ENCODE measurements at places on chromosomes 12 and 14.

DNA sequence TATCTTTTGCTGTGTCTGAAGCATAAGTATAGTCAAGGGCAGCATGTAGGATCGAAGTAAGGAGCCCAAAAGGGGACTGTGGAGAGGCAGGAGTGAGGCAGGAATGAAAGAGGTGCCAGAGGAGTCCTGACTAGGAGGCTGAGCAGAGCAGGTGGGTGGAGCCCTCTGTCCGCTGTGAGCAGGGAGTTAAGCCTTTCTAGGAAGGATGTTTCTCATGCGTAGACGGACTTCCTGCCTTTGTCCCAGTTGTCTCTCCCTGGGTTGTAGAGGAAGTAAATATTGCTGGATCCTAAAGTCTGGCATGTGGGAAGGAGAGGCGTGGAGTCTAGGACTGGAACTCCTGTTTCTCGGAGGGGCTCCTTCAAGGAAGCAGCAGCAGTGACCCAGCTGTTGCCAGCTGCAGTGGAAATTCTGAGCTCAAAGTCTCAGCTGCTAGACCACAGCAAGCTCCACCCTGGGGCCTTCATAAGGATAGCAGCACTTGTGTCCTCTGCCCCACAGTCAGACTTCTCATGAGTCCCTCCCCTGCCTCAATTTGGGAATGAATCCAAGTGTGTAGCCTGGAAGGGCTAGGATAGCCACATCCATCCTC is 44.0 kb downstream of the RBMS2 start:
- no peak for DNase-seq

GRCh38 chr12:97630875-97631274 is 168.3 kb downstream of the RMST start:
- DNase-seq, result no peak

- no peak for DNase-seq
These were observed 1.1 kb upstream of the HOMEZ start for GRCh38 chr14:23286902-23287479.

DNA sequence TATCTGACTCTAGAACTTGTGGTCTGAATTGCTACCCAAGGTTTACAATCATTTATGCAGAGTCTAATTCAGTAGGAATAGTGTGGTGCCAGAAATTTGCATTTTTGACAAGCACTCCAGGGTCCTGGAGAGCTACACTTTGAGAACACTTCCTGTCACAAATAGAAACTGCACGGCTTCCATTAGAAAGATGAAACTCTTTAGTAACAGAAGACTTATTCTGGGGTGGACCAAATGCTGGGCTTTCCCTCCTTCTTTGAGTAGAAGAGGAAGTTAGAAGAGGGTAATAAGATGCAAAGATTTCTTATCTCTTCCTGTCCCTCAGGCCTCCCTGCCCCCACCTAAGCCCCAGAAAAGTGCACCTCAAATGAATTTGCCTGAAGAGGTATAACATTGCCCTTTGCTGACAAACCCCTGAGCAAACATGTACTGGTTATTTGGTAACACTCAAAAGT is 28.4 kb downstream of the DGLUCY start:
- DNase-seq, result no peak

- no peak for DNase-seq
These were observed 61.3 kb upstream of the DDHD1 start for GRCh38 chr14:53214384-53214783.

DNA sequence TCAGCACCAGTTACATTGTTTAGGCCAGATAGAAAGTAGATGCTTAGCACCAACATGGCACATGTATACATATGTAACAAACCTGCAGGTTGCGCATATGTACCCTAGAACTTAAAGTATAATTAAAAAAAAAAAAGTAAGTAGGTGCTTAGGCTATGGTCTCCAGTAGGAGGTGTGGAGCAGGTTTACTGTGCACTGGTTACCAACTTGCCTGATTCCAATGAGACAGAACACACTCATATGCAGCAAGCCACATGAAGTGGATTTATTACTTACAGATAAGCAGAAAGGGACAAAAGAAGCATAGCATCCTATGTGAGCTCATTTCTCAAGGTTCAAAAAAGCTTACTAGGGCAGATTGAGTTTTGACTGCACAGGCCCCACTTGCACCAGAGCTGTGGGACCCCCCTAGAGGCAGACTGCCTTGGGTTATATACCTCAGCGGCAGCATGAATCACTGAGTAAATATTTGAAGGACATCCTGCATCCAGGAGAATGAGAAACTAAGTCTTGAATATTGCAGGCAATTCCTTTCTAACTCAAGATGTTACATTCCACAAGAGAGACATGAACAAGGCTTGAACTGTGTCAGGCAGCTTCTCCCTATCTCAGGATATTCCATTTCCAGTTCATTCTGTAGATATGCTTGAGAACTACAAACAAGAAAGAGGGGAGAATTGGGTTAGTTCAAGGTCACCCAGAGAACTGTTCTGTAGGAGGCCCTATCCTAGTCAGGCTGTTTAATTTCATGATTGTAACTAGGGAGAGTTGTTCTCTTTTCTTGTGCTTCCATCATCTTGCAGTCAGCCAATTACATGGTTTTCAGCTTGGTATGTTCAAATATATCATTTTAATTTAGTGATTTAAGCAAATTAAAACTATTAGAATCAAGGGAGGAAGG is 30.1 kb downstream of the LRFN5 start:
- no peak for DNase-seq

DNA sequence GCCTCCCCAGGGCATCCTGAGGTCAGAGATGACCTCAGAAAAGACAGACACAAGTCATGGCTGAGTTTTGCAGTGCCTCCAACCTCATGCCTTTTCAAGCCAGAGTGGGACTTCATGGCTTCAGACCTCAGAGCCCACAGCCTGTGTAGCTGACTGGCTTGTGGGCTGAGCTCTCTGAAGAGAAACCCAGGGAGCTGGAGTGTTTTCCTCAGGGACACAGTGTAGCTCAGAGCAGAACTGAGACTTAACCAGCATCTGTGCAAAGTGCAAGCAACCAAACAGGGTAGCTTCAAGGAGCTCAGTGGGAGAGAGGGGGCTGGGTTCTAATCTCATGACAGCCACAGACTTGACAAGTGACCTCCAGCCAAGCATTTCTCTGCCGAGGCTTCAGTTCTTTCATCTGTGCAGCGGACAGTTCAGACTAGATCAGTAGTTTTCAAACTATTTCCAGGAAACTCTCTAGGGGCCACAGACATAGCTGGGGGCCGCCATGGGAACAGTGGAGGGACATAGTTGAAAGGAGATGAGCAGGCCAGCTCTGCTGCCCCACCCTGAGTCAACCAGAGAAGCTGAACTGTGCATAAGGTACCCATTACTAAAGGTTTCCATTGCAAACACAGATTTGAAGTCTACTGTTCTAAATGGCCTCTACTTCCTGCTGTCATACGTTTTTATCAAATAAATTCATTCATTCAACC is 80.0 kb downstream of the LGMN start:
- no peak for DNase-seq

DNA sequence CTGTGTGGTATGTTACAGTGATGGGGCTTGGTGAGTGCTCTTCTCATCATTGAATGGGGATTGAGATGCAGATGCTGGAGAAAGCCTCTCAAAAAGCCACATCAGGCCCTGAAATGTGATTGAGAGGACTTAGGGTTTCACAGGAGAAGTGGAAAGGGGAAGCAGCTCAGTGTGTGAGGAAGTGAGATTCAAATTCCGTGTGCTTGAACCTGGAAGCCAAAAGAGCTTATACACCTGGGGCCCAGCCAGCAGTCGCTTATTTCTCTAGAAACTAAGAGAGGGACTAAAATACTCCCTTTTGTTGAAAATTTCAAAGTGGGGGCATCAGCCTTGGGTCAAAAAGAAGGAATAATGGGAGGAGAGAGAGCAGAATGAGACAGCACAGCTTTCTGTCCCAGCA is 39.1 kb upstream of the GZMB start:
- DNase-seq, result no peak

DNA sequence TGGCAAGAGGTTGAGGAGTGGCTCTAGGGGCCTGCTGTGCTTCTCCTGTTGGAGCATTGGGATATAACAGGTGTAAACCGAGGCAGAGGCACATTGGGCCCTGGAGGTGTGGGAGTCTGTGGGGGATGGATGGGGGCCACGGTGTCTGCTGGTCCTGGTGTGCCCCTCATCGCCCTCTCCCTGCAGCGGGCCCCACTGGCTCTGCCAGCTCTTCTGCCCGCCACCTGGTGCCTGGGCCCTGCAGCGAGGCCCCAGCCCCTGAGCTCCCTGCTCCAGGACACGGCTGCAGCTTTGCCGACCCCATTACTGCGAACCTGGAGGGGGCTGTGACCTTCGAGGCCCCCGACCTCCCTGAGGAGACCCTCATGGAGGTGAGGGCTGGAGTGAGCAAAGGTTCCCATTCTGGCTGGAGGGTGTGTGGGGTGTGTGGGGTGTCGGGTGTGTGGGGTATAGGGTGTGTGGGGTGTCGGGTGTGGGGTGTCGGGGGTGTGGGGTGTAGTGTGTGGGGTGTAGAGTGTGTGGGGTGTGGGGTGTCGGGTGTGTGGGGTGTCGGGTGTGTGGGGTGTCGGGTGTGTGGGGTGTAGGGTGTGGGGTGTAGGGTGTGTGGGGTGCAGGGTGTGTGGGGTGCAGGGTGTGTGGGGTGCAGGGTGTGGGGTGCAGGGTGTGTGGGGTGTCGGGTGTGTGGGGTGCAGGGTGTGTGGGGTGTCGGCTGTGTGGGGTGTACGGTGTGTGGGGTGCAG is 10.6 kb upstream of the PUS1 start:
- no peak for DNase-seq

- no peak for DNase-seq
These were observed 45.9 kb downstream of the NOC4L start for GRCh38 chr12:132190012-132190755.

- no peak for DNase-seq
These were observed 7.7 kb downstream of the LRRIQ1 start for GRCh38 chr12:85043829-85044228.

GRCh38 chr12:57850854-57851430 is 4.4 kb upstream of the CTDSP2 start:
- DNase-seq, result no peak

- DNase-seq, result no peak
These were observed 115.0 kb downstream of the BTG1 start for GRCh38 chr12:92030618-92031017.

DNA sequence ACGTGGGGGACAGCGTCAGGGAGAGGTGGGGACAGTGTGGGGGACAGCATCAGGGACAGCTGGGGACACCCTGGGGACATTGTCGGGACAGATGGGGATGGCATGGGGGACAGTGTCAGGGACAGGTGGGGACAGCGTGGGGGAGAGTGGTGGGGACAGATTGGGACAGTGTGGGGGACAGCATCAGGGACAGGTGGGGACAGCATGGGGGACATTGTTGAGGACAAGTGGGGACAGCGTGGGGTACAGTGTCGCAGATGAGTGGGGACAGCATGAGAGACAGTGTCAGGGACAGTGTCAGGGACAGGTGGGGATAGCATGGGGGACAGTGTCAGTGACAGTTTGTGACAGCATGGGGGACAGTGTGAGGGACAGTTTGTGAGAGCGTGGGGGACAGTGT is 240.9 kb downstream of the TMEM121 start:
- DNase-seq, result no peak

DNA sequence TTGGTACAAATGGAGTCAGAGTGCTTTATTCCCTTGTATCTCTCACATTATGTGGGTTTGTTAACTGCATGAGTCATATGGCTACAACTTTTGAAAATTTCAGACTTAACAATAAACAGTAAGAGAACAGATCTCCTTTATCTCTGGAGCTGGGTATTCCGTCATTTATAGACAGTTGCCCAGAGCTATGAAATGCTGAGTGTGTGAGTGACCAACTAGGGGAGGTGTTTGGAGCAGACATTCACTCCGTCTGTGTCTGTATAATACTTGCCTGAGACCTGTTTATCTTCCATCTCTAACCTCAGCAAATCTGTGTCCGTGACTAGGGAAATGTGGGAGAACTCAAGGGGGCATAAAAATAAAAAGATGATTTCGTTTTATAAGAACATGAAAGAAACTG is 279.9 kb upstream of the FAR2 start:
- DNase-seq, result no peak

DNA sequence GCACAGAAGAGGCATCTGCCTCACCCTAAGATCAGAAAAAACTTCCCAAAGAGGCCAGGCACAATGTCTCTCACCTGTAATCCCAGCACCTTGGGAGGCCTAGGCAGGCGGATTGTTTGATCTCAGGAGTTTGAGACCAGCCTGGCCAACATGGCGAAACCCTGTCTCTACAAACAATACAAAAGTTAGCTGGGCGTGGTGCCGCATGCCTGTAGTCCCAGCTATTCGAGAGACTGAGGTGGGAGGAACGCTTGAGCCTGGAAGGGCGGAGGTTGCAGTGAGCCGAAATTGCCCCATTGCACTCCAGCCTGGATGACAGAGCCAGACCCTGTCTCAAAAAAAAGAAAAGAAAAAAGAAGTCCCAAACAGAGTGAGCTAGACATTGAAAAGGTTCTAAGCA is 4.5 kb downstream of the ZBTB1 start:
- no peak for DNase-seq

- DNase-seq, result no peak
These were observed 29.3 kb downstream of the HMGA2 start for GRCh38 chr12:65853489-65854157.

DNA sequence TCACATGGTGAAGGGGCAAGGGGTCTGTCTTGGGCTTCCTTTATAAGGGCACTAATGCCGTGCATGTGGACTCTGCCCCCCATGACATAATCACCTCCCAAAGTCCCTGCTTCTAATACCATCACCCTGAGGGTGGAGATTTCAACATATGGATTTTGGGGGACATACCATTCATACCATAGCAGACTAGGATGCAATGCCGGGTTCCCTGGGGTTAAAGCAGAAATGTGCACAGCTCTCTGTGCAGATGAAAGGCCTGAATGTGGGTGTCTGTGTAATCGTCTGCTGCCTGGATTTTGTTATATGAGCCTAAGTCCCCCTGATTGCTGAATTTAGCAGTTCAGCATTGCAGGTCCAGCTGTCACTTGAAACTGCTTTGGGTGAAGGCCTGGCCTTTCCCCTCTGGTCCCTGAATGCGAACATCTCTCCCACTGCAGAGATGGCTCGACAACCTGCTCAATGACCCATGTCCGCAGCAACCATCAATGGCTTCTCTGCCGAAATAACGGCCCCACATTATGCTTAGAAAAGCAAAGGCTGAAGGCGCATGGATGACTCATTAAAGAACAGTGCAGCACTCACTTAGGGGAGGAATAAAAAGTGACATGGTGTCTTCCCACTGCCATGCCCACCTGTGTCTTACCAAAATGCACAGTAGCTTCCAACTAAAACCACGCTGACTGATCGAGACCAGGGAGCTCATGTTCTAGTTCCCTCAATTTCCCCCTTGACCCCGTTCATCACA is 286.3 kb downstream of the DPF3 start:
- no peak for DNase-seq

DNA sequence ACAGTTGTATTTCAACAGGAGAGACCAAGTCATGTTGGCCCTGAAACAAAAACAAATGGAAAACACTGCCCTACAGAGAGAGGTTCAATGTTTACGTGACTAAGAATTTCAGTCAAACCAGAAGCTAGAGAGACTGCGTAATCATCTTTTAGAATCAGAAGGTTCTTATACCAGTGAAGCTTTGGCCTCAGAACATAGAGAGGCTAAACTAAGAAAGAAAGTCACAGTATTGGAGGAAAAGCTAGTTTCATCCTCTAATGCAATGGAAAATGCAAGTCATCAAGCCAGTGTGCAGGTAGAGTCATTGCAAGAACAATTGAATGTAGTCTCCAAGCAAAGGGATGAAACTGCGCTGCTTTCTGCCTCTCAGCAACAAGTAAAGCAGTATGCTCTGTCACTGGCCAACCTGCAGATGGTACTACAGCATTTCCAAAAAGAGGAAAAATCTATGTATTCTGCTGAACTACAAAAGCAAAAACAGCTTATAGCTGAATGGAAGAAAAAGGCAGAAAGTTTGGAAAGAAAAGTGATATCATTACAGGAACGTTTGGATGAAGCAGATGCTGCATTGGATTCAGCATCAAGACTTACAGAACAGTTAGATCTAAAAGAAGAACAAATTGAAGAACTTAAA is 32.5 kb upstream of the NUAK1 start:
- no peak for DNase-seq
